ENCODE measurements at places on chromosomes 11 and 22.

DNA sequence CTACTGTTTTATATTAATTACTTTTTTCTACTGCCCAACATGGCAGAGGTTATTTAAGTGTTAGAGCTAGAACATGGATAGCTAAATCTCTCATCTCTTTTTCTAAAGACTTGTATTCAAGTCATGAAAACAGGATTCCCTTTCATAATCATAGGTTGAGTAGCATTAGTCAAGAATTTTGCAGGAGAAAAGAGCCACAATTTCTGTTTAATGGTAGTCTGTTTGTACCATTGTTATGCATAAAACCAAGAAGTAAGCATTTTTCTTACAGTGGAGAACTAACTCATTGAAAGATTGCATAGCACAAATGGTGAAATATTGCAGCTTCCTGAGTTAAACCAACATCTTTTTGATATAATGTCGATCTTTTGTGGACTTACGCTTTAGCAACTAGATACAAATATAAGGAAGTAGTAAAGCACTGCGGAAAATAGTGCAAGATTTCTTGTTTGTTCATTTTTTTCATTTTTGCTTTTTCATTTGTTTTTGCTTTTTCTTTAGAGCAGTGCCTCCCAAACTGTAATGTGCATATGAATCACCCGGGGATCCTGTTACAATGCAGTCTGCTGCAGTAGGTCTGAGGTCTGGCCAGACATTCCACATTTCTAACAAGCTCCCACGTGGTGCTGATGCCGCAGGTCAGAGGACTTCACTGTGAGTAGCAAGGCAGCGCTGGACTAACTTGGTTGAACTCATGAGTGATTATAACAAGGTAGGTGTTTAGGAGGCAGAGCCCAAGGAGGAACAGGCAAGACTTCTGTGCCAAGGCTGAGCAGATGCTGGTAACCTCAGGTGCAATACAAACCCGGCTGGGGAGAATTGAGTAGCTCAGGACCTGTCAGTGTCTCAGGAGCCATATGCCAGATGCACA lies 4.6 kb downstream of the ETS1 start:
- DNase-seq, result no peak

GRCh38 chr11:62857541-62857982 lies 18.2 kb upstream of the WDR74 start:
- no peak for DNase-seq

DNA sequence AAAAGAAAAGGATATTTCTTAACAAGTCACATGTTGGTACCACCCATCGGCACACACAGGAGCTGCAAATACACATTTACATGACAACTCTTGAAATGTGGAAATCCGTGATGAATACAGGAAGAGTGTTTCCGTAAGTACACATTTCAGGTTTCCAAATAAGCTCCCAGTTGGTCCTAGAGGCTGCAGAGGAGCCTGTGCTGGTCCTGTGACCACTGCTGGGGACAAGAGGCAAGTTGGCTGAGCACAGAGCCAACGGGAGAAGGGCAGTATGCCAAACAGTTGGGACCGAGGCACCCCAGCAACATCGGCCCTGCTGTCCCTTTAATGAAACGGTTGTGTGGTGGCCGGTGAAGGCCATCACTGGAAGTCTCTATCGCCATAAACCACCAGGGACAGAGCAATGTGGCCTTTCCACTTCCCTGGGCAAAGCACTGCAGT lies 38.5 kb upstream of the ARFGAP3 start:
- no peak for DNase-seq

DNA sequence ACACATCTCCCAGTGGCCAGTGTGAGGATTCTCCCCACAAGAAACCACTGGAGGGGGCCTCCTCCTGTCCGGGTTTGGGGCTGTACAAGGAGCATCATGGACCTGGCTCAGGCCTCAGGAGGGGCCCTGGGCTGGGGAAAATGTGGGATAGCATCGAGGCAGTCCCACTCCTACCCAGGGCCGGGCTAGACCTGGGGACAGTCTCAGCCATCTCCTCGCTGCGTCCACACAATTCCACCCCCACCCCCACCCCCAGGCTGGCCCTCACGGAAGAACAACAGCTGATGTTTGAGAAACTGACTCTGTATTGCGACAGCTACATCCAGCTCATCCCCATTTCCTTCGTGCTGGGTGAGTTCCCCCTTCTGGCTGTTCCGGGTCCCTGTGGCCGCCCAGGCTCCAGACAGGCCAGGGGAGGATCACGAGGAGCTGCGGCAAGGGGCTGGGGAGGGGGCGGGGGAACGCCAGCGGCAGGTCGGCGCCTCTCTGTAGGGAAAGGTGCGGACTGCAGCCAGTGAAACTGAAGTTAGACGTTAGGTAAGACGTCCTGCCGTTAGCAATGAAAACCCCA lies 4.8 kb downstream of the BEST1 start:
- no peak for DNase-seq

GRCh38 chr11:860234-861104 lies 17.8 kb downstream of the TSPAN4 start:
- DNase-seq, result no peak

DNA sequence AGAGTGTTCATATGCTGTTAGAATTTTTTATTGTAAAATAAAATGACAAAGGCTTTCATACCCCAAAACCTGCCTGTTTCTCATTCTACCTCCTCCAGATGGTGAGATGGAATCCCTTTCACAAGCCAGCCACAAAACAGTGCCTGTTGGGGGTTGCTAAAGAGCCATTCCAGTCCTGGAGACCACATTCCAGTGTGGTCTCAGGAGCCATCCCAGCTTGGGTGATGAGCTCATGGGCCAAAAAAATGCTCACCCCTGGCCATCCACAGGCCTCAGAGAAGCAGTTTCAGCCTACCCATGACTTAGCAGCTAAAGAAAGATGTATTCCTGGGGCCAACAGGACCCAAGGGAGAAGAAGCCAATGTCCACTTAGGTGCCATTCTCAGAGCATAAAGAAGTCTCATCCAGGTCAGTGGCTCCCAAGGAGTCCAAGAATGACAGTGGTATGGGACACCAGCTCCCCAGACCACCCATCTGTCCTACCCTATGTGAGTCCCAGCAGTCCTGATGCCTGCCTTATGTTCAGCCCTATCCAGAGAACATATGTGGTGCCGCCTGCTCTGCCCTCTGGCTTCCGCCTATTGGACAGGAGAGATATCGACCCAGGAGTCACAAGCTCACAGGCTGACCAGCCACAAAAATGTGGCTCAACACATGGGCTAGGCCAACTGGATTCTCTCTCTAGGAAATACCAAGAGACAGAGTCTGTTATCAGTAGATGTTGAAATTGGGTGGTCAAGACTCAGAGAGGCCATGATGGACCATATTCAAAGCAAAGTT lies 26.4 kb downstream of the C11orf91 start:
- no peak for DNase-seq

GRCh38 chr22:26763633-26764361 lies 106.4 kb downstream of the MIAT start:
- no peak for DNase-seq

- no peak for DNase-seq
These were observed 6.9 kb downstream of the OR8B12 start for GRCh38 chr11:124536520-124536919.

DNA sequence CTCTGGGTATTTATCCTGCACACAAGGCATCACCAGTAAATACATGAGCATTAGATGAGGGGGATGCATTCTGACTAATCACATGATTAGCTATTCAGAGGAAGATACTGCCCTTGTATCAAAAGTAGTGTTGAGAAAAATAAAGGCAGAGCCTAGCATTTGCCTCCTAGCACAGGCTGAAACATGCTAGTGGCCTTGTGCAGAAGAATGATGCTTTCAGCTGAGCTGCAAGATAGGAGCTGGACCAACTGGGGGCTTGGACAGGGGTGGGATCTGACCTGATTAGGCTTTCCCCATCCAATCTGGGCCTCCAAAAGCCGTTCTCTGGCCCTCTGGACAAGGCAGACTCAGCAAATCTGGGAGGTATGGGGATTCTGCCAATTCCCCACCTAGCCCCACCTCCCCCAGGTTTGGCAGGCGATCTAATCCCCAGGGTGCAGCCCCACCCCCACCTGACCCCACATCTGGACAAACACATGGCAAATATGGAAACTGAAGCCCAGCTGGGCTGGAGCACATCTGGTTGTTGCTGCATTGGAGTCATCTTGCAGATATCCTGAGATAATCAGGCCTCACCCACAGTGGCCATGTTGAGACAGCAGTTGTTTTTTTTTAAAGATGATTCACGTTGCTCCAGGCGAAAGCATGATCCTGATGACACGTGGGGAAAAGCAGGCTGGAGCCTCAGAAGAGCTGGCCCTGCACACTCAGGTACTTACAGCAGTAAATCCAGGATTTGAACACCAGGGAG lies 4.4 kb upstream of the MISFA start:
- no peak for DNase-seq

GRCh38 chr11:13495929-13496328 lies at the start of gene PTH:
Gene PTH (minus strand): TSS chr11:13495997. CDS start chr11:13492855, 3,142 bp downstream.
- DNase-seq, result no peak

GRCh38 chr11:942823-943222 lies 17.2 kb downstream of the AP2A2 start:
- no peak for DNase-seq

DNA sequence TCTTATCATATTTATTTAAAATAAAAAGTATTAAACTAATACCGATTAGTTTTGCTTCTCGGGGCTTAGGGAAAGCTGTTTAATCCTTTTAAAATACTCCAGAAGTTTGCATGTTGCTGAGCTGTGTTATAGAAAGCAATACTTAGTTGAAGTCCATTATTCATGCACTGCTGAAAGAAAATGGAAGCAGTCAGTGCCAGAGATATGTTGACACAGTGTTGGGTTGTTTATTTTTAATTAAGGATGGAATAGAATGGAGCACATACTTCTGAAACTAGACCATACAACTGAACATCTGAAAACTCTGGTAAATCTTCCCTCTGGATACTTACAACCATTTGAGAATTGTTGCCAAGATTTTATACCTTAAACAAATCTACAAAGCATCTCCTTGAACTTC lies 282.7 kb upstream of the CCDC179 start:
- no peak for DNase-seq

DNA sequence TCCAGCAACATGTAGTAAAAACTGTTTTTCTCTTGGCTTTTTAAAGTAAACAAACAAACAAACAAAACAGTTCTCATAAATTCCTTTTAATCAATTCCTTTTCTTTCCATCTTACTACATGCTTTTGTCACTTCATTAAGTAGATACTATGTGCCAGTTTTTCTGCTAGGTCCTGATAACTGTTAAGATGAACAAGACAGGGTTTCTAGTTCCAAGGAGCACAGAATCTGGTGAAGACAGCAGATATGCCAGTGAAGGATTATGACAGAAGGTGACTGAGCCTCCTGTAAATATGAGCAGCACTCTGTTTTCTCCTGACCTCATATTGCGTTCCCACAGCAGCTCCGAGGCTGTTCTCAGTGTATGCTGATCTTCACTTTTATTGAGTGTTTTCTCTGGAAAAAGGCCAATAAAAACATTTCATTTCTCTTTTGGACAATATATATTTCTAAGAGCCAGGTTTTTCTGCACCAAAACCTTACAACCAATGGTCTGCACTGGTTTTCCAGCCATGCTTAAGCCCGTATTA lies 45.8 kb downstream of the HEPHL1 start:
- DNase-seq, result no peak

DNA sequence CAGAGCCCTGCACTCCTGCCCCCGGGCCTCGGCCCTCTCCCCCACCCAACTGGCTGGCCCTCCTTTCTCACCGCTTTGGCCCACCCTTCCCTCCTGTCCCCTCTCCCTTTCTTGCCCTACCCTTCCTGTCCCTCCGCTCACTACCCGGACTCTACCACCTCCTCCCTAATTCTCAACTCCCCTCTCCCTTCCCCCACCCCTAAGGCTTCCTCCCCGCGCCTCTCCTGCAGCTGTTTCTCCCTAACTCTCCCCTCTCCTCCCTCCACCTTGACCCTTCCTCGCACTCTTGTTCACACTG lies 421 bp downstream of the SLC15A3 start:
- DNase-seq, result no peak
